Naive B cell (primary cell): ENCODE measurements at places on chromosomes 4 and X. TPM values are rescaled to one million over a fixed set of nuclear protein-coding genes. Genes with fewer than 3 reads are reported as not detected.

- no peaks in the 10 kb centered on the region for H3K4me1 ChIP-seq
- no peak overlapping the region for H3K27ac ChIP-seq
- no peaks in the 10 kb centered on the region for H3K27me3 ChIP-seq
- no peaks in the 10 kb centered on the region for H3K36me3 ChIP-seq
- H3K4me3 ChIP-seq = no peak overlapping the region
Measured at GRCh38 chrX:69072486-69073006, 92.7 kb downstream of the PJA1 start.

GRCh38 chr4:2487632-2488031 is 18.7 kb downstream of the RNF4 start:
- peaks cover 54% of the 10 kb centered on the region for H3K4me1 ChIP-seq
- H3K4me3 ChIP-seq = peak overlapping the region; percentile 57
- no peaks in the 10 kb centered on the region for H3K27me3 ChIP-seq
- peak overlapping the region; percentile 93 for H3K27ac ChIP-seq
- H3K36me3 ChIP-seq = peaks cover under 1% of the 10 kb centered on the region

Gene S100P
- polyA plus RNA-seq = not detected

DNA sequence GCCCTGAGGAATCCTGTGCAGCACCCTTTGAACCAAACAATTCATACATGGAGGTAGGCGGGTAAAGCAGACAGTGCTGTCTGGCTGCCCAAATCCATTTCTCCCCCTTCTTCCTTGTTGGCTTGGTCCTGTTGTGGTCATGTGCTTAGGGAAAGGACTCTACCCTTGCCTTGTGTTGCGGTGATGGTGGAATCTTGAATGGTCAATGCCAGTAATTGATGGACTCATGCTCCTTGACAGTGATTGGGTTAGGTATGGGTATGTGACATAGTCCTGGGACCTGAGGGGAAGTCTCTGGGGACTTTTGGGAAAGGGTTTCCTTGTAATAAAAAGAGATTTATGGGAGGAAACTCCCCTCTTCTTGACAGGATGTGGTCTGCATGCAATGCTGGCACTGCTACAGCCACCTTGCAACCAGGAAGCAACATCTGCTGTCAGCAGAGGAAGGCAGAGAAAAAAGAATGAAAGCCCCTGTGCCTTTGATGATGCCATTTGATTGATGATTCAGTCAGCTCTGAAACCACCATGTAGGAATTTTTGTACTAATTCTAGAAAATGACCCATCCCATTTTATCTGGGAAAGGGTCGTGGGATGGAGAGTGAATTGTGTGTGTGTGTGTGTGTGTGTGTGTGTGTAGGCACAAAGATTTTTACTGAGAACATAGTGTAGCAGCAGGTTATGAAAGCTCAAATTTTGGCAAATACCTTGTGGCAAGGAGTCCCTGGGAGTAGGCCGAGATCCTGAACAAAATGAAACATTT is 30.0 kb upstream of the HUWE1 start:
- H3K4me3 ChIP-seq = peak overlapping the region; percentile 63
- peak; percentile 13 for DNase-seq
- H3K27ac ChIP-seq = peak overlapping the region; percentile 91

Gene DCHS2
- polyA plus RNA-seq = 0.44 TPM

DNA sequence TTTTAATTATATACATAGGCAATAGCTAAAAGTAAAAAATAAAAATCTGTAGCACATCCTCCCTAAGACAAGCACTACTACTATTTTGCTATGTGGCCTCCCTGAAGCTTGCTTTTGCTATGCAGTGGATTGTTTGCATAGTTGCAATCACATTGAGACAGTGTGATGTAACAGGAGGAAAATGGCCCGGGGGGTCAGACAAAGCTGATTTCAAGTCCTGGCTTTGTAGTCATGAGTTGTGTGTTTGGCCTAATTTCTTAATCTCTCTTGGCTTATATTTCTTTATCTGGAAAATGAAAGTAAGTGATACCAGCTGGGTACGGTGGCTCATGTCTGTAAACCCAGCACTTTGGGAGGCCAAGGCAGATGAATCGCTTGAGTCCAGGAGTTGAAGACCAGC is 166.6 kb downstream of the LHFPL1 start:
- H3K36me3 ChIP-seq = no peaks in the 10 kb centered on the region
- H3K4me3 ChIP-seq = no peak overlapping the region
- no peaks in the 10 kb centered on the region for H3K27me3 ChIP-seq
- DNase-seq = no peak
- H3K4me1 ChIP-seq = no peaks in the 10 kb centered on the region

DNA sequence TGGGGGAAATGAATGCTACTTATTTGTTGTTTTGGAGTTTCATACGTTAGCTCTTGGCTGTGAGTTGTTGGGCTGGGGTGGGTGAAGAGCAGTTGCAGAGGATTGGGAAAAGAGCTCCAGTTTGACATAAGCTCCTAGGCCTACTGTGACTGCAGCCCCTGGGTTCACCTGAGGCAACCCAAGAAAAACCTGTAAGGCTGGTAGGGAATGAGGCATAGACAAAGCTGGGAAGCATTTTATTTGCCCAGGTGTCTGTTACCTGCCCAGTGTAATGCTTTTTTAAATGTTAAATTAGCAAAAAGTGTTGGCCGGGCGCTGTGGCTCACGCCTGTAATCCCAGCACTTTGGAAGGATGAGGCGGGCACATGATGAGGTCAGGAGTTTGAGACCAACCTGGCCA is 160.0 kb downstream of the FHIP1A start:
- H3K4me1 ChIP-seq = no peaks in the 10 kb centered on the region
- no peak for DNase-seq
- no peaks in the 10 kb centered on the region for H3K36me3 ChIP-seq
- no peak overlapping the region for H3K27ac ChIP-seq
- H3K27me3 ChIP-seq = peaks cover 36% of the 10 kb centered on the region
- H3K4me3 ChIP-seq = no peak overlapping the region

Gene DSPP
- not detected for polyA plus RNA-seq

- H3K36me3 ChIP-seq = no peaks in the 10 kb centered on the region
- no peak overlapping the region for H3K4me3 ChIP-seq
- no peaks in the 10 kb centered on the region for H3K4me1 ChIP-seq
- DNase-seq = no peak
Measured at GRCh38 chrX:585115-585808, 45.3 kb upstream of the SHOX start.
